ENCODE measurements at places on chromosomes 1 and 21.

- DNase-seq = no peak
These were observed 27.1 kb upstream of the RERE start for GRCh38 chr1:8844501-8845006.

- no peak for DNase-seq
These were observed 13.3 kb upstream of the LCE5A start for GRCh38 chr1:152497273-152497672.

DNA sequence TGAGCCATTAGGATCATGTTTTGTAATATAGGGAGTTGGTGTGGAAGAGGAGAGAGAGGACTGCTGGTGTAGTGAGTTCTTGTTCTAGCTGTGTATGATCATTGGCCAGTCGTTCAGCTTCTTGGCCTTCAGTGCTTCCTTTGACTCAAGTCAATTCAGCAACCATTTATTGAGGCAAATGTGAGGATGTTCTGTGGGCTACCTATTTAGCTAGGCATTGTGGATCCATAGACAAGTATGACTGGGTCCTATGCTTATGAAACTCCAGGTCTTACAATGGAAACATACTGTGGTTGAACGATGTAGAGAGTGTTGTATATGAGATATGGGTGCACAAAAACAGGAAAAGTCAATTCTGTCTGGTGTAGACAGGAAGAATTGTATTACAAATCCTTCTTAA, 41.7 kb downstream of the NFIA start:
- DNase-seq = no peak

GRCh38 chr1:56915960-56916359, 49.9 kb downstream of the C8B start:
- DNase-seq = no peak

DNA sequence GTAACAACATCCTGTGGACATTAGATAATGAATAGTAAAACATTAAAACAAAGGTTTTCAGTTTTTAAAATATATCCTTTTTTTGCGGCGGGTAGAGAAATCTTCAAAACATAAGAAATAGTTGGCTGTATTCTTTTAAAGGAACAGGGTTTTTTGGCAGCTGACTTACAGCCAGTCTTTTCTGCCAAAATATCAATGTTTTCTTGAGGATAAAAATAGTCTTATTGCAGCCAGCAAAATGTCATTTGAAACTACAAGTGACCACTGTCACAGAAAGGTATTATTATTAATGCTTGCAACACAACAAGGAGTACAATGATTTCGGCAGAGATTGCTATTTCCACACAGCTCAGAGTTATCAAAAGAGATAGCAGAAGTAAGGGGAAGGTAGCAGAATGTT, 21.4 kb downstream of the OLFM3 start:
- no peak for DNase-seq

DNA sequence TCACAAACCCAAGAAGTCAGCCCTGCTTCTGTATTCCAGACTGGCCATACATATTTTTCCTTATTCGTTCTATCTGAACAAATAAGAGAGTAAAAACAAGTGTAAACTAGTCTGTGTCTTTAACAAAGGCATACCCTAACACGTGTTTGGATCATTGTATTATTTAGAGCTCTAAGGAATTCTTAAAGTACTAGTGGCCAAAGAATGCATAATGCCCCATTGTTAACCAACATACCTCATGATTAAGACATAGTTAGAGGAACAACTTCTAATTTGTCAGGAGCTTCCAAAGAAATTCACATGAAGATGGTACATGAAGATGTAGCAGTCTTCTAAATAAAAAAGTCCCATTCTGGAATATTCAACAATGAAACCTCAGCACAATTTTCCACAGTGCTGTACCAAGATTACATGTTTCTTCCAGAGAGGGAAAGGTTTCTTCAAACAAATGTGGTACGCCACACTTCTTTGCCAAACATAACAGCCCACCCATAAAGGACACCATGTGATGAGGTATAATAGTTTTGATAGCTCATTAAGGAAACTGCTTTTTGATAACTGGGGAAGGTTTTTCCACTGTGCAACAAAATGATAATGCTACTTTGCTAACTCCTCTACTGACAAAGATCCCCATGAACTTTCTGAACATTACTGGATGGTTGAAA, 5.0 kb downstream of the PALMD start:
- DNase-seq = no peak

GRCh38 chr1:61247051-61247825, 164.9 kb downstream of the NFIA start:
- DNase-seq = no peak

DNA sequence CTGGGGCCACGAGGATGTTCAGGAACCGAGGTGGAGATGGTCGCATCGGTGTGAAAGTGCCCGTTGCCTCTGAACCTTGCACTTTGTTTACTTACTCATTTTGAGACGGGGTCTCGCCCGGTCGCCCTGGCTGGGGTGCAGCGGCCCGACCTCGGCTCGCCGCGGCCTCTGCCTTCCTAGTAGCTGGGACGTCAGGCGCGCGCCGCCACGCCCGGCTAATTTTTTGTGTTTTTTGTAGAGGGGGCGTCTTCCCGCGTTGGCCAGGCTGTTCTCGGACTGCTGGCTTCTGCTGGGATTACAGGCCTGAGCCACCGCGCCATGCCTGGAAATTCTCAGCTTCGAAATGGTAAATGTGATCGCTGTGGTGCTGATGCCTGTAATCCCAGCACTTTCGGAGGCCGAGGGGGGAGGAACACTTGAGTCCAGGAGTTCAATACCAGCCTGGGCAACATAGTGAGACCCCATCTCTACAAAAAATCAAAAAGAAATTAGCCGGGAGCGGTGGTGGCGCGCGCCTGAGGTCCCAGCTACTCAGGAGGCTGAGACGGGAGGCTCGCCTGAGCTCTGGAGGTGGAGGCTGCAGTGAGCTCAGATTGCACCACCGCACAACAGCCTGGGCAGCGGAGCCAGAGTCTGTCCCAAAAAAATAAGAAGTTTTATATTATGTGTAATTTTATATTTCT, 684 bp upstream of the MRPL20 start:
- DNase-seq = no peak

DNA sequence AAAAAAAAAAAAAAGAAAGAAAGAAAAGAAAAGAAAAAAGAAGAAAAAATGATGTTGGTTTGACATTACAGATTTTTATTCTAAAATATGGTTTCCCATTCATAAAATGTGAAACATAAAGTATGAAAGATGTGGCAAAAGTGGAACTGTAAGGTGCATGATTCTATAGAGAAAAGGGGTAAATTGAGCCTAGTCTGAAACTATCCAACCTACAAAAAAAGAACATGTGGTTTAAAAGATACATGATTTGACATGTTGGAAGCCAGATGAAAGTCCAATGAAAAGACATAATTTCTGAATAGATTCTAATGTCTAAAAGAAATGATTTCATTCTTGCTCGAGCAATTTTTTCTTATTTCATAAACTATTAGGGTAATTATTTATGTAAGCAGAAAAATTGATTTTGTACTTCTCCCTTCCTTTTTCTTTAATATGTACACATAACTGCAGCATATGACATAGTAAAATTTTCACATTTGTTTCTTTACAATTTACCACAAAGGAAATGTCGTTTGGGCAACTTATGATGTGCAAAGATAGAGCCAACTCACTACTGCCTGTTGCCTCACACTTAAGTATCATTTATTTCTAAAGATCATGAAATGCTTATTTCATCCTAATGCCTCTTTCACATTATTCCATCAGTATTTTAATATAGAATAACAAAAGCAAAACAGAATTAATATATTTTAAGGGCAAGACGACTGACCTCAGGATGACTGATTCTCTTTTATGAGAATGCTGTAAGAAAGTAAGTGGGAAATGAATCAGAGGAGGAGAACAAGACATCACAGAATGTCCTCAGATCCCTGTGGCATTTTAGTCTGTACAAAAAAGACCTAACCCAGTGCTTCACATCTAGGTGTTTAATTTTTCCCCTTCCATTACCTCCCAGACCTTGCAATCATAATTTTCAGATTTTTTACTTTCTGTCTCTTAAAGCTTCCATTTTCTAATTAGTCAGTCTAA, 165.8 kb upstream of the HMCN1 start:
- DNase-seq = no peak

DNA sequence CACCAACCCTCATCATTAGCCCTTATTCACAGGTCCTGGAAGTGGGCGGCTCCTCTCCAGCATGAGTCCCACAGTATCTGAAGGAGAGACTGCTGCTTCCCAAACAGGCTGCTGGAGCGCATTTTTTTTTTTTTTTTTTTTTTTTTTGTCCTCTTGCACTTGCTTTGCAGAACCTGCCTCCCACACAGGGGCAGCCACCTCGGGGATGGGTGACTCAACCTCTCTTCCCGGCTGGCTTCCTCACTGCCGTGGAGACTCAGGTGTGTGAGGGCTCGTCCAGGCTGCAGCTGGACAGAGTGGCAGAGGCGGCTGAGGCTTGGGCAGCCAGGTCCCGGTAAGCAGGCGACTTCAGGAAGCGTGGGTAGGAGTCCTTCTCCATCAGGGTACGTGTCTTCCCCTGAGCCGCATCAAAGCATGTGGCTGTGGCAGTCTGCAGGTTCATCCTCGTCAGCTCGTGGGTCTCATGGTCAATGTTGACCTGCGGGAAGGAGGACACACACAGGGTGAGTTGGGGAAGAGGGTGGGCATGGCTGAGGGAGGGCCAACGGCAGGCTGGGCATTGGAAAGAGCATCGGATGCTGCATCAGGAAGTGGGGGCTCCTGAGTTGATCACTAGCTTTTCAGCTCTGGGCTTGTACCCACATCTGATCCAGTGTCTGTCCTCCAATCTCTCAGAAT, 4.0 kb downstream of the RGS16 start:
- DNase-seq = no peak

DNA sequence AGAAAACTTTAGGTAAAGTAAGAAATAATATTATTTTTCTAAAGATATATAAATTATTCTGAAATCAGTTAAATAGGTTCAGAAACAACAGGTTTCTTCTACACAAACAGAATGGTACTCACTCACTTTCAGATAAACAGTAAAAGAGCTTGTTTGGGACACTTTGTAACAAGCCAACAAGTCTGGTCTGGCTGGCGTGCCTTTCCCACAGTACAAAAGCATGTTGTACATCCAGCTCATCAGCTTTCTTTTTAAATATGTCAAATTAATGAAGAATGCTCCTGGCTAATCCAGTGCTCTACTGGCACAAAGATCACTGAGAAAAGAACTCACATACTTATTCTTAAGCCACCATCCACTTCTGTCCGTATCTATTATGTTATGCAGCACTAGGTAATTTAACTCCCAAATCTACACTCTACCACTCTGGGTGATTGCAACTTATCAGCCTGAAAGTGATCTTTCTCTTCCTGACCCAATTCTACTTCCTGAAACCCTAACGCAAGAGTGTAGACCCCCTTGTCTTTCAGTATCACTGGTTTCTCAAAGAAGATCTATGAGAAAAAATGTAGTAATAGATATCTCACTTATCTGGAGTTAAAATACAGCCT, 32.6 kb downstream of the TRIT1 start:
- no peak for DNase-seq

- no peak for DNase-seq
These were observed 55.0 kb downstream of the CAMSAP2 start for GRCh38 chr1:200793677-200794076.

DNA sequence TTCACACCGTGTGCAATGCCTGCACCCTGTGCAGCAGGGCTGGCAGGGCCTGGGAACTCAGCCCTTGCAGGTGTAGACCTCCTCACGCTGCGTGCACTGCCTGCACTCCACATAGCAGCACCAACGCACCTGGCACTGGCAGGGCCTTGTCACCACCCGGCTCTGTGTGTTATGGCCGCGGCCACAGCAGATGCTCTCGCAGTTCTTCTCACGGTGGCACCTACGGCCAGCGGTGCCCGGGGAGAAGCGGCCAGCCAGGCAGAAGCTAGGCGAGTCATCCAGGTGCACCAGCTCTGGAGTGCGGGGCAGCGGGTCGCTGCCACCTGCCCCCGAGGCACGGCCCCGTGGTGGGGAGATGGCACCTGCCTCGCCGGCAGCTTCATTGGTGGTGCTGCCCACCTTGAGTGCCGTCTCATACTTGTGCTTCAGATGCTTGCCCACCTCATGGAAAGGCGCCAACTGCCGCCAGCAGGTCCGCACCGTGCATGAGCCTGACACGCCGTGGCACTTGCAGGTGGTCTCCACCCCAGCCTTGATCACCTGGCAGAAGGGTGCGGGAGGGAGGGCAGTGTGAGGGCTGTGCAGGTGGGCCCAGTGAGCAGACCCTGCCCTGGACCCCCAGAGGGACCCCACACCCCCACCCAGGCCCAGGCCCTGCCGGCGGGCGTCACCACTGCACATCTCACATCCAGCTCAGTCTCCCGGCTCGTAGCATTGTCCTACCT, 26.1 kb downstream of the WNT9A start:
- DNase-seq = no peak

- no peak for DNase-seq
These were observed 1109.8 kb upstream of the B3GALT2 start for GRCh38 chr1:194296201-194296600.

DNA sequence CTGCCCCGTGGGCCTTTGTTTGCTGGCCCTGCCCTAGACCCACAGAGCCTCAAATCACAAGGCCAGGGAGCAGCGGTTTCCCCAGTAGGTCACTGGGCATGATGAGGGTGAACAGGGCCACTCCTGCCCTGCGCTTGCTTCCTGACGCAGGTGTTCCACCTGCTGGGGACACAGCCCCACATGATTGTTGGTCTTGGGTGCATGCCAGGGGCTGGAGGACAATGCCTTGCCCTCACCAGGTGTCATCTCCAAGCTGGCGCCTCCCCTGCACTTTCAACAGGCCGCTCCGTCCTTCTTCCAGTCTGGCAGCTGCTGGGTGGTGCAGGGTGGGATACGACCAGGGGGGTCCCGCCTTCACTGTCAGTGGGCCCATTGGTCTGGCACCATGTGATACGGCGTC, 24.3 kb downstream of the IL10RB start:
- DNase-seq = no peak

DNA sequence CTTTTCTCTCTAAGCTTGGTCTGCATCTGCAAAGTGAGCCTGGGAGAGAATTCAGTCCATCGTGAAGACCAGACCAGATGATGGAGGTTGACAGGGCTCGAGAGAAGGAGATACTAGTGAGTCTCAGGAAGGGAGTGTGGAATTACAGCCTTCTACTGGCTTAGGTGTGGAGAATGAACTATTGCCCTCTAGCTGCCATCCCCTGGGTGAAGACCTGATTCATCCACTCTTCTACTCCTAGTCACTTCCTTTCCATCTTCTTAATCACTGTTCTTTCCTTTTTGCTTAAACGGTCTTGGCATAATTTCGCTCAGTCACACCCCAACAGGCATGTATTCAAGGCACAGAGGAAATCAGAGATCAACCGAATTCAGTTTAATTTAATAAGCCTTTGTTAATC, 34.0 kb upstream of the HSD17B7 start:
- DNase-seq = peak; percentile 21

DNA sequence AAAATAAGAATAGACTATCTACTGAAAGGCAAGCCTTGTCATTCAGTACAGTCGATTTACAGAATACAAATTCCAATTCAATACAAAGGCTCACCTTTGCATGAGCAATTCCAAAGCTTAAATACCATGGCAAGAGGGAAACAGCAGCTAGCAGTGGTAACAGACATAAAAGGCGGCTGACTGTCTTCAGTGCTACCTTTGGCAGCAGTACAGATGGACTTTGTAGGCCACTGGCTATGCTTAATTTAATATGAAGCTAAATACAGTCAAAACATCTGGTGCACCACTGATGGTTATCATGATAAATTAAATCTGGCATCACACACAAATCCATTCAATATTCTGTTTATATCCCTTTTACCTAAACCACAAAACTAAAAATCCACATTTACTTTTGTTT, 62.4 kb downstream of the RERE start:
- no peak for DNase-seq
